ENCODE measurements at places on chromosomes 5 and 9.
A peak's percentile ranks its signal among the peaks of the same experiment; 100 is the strongest.

GRCh38 chr5:142780871-142781270 lies 10.7 kb downstream of the ARHGAP26 start:
- no peak for DNase-seq

DNA sequence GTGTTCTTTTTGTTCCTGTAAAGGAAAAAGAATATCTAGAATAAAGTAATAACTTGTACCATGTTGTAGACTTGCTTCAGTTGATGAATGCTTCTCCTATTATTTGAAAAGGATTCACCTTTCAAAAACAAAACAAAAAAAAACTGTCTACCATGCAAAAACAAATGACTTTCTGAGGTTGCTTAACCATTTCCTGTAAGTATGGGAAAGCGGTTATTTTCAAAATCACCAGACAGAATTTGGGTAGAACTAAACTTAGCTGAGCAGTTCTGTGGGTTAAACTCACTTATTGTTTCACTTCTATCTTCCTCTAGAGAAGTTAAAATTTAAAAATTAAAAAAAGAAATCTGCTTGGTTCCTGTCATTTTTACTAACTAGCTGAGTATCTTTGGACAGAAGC lies 25.2 kb downstream of the LNPEP start:
- no peak for DNase-seq

DNA sequence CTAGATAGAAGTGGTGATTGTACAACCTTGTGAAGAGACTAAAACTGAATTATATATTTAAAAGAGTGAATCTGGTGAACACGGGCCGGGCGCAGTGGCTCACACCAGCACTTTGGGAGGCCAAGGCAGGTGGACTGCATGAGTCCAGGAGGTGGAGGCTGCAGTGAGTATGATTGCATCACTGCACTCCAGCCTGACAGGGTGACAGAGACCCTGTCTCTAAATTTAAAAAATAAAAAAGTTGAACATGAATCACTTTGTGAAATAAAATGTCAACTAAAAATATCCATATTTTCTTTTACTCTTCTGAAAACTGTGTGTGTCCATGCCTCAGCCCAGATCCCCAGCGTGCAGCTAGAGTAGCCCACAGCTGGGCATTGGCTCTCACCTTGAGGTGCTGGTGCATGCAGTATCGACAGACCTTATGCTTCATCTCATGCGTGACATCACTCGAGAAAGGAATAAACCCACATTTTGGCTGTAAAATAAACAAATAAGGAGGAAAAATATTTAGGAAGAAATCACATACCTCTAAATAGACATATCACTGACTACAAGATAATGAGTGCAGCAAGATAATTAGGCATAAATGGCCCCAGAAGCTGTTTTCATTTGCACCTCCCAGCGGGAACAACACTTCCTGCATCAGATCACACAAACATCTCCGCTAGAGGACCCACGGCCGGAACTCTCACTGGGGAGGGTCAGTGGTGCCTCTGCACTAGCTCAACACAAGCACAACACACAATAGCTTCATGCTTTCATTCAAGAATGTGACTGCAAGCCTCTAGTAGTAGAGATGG lies 22.1 kb downstream of the IPPK start:
- no peak for DNase-seq

DNA sequence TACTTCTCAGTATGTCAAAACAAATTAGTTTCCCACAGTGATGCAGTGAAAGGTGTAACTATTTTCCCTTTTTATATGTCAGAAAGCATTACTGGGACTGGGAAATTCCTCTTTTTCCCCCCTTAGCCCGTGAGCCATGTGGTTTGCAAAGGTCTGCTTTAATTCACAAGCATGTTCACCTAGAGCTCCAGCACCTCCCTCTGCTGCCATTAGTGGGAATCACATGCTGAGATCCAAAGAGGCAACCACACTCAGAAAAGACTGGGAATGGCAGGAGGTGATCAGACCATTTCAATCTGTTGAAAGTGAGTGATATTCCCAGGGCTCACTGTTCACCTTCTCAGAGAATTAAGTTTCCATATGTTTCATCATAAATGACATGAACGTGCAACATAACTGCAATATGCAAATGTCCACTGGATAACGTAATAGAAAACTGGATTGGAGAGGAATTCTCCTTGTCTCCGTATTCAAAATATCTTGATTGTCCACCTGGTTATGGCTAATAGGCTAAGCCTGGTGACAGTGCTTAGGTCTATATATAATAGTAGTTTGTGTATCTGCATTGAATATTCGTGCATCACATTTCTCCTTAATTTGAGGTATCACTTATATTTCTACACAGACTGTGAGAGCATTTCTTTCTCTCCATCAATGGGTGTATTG lies 703.5 kb upstream of the WWC1 start:
- no peak for DNase-seq

- DNase-seq: no peak
Observed at GRCh38 chr5:53055365-53055764, 54.2 kb downstream of the MOCS2 start.

GRCh38 chr9:109904666-109905065 lies 124.7 kb downstream of the PALM2AKAP2 start:
- no peak for DNase-seq

DNA sequence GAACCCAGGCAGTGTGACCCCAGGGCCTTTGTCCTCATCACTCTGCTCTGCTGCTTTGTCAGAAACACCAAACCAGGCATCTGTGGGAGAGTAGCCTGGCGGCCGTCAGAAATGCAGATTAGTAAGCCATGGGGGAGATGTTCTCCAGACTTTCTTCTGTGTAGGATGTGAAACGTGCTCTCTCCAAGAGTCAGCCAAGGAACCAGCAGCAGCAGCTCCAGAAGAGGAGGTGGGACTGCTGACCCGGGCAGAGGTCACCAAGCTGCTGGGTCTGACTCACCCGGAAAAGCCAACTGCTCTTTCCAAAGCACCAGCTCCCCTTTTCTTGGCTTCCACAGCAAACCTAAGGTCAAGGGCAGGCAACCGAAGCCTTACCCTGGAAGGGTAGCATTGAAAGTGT lies 14.4 kb upstream of the ABLIM3 start:
- DNase-seq: no peak

DNA sequence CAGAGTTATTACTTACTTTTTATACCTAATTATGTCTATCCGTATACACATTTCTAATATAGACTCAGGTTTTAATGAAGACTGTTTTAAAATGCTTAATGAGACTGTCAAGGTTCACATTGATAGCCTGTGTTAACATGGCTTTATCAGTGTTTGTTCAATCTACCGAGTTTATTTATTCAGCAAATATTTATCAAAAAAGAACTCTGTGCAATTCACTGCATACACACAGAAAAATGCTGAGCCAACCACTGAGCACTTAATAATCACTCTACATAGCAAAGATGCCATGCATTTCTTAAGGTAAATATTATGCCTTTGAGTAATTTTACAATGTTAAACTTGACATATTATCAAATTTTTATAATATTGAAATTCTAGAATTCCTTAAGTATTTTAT lies 428.2 kb downstream of the ANXA1 start:
- DNase-seq: no peak

- DNase-seq: no peak
Observed at GRCh38 chr9:16154521-16155078, 601.8 kb downstream of the CCDC171 start.

DNA sequence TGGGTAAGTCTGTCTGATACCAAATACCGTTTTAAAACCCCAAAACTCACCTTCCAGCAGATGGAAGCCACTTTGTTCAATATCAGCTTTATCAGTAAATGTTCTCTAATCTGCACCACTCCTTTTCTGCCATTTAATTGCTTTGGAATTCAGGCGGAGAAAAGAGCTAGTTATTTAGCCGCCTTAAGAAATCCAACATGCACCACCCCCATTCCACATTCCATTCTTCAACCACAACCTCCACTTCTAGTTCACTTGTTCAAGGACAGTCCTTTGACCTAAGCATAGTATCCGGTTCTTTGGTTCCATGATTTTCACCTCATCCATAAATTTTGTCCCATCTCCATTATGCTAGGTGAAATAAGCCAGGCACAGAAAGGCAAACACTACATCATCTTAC lies 240.1 kb downstream of the DNAH5 start:
- DNase-seq: no peak

- DNase-seq: peak; percentile 40
Observed at GRCh38 chr5:133930061-133930812, 38.2 kb downstream of the C5orf15 start.

GRCh38 chr5:87452837-87453236 lies 40.1 kb upstream of the CCNH start:
- no peak for DNase-seq

GRCh38 chr5:146082798-146083197 lies 22.6 kb downstream of the PLAC8L1 start:
- no peak for DNase-seq

- no peak for DNase-seq
Observed at GRCh38 chr5:33180900-33181299, 259.9 kb upstream of the TARS1 start.

GRCh38 chr5:22754155-22754554 lies 99.0 kb downstream of the CDH12 start:
- DNase-seq: no peak

- no peak for DNase-seq
Observed at GRCh38 chr5:83947763-83948162, 227.1 kb upstream of the HAPLN1 start.

DNA sequence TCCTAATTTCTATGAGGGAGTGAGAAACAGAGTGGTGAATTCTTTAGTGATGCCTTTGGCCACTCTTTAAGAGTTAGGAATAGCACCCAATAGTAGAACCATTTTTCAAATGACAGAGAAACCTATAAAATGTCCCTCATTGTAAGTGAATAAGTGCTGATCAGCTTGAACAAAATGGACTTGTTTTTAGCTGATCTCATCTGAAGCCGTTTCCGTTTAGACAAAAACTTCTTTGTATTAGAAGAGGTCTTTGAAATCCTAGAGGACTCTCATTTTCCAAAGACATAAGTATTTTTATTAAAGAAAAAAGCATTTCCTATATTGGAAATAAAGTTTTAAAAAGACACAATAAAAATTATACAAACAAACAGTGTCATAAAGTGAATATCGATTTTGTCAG lies 273.9 kb downstream of the ARHGEF28 start:
- no peak for DNase-seq

GRCh38 chr9:89194421-89195130 lies 16.0 kb upstream of the SHC3 start:
- DNase-seq: no peak

DNA sequence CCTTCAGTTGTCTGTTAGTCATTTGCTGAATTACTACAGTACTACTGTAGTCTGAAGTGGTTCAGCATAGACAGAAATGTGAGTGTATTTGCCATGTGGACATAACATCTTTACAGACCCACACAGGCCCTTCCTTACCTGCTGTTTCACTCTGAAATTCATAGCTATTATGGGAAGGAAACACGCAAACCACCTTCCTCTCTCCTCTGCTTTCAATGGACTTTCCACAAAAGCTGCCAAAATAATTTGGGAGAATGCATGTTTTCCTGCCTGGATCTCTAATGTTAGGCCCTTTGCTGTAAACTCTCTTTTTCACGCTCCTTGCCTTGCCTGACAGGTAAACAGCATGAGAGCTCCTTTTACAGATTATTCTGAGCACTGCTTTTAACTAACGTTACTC lies 294.0 kb downstream of the GLIS3 start:
- no peak for DNase-seq

GRCh38 chr5:59038798-59039295 lies 456.0 kb downstream of the RAB3C start:
- peak; percentile 6 for DNase-seq

- no peak for DNase-seq
Observed at GRCh38 chr9:131554087-131554842, 8.9 kb downstream of the PRRT1B start.
